ENCODE measurements at places on chromosomes 1 and 21.

- no peak for DNase-seq
Observed at GRCh38 chr1:145985502-145986439, 10.6 kb downstream of the TXNIP start.

DNA sequence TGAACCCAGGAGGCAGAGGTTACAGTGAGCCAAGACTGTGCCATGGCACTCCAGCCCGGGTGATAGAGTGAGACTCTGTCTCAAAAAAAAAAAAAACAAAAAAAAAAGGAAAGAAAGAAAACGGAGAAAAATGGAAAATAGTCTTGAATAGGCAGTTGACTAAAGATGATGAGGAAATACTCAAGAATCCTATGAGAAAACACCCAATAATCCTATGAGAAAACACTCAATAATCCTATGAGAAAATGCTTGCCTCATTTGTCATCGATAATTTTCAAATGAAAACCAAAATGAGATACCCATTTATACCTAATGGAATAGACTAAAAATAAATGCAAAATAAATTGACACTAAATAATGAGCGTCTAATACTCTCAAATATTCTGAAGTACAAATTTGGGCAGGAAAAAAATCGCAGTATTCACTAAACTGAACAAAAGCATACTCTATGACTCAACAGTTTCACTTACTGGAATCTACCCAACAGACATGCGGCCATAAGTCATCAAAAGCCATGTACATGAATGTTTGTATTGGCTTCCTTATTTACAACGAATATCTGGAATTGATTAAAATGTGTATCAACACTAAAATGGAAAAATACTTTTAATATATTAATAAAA lies 733.9 kb upstream of the CHRM3 start:
- no peak for DNase-seq

DNA sequence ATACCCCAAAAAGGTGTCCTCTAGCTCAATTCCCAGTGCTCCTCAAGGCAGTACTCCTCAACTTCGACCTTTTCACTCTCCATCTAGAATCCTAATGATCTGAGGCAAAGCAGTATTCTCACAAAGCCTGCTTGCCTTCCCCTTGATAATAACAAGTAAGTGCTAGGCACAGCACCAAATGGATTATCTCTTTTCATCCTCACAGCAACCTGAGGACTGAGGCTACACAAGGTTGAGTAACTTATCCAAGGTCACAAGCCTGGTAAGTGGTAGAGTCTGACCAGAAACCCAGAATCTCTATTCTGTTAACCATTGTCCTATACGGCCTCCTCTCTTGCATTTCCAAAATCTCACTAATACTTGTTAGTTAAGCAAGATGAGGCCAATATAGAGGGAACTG lies 5.1 kb downstream of the SYDE2 start:
- no peak for DNase-seq

- no peak for DNase-seq
Observed at GRCh38 chr1:181087400-181087901, 1.0 kb upstream of the IER5 start.

DNA sequence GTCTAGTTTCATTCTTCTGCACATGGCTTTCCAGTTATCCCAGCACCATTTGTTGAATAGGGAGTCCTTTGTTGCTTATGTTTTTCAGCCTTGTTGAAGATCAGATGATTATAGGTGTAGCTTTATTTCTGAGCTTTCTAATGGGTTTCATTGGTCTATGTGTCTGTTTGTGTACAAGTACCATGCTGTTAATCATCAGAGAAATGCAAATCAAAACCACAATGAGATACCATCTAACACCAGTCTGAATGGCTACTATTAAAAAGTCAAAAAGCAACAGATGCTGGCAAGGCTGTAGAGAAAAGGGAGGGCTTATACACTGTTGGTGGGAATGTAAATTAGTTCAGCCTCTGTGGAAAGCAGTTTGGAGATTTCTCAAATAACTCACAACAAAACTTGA lies 321.5 kb upstream of the PTBP2 start:
- DNase-seq = no peak

- DNase-seq = no peak
Observed at GRCh38 chr1:168331569-168331968, 50.9 kb downstream of the TBX19 start.

DNA sequence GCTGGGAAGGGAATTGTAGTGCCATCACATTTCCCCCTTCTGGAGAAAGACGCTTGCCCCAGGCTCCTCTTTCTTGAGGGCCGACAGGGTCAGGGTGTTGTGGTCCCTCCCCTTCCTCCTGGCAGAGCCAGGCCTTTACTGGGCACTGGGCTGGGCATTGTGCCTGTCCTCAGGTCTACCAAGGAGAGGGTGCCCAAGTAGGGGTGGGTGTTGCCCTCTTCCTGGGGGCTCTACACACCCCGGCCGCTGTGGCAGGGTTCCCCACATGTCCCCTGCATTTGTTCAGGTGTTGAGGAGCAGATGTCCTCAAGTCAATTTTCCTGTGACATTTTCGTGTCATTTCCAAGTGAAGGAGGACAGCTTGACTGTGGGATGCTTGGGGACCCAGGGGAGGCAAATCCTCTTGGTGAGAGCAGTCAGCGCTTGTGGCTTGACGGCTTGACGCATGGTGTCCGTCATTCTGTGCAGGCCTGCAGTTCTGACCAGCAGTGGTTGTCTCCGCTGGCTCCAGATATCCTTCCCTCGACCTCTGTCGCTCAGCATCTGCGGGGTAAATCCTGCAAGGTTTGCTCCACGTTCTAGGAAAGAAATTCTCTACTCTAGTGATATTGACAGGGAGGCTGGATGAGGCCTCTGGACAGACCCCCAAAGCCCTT lies 181.9 kb upstream of the VAMP3 start:
- no peak for DNase-seq

- no peak for DNase-seq
Observed at GRCh38 chr1:42423681-42424080, 32.1 kb downstream of the ZMYND12 start.

DNA sequence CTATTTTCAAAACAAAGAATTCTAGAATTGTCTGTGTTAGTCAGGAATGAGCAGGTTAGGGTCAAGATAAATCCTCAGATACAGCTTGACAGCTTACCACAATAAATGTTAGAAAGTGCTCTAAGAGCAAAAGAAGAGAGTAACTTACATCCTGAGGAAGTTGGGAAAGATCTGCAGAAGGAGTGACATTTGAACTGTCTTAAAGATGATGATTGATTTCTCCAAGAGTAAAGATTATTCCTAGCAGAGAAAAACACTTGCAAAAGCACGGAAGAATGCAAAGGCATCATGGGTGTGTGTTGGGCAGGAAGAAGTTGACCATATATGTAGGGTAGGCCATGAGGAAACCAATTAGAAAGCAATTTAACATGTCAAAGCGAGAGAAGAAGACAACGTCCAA lies 175.4 kb downstream of the LRRC7 start:
- no peak for DNase-seq

DNA sequence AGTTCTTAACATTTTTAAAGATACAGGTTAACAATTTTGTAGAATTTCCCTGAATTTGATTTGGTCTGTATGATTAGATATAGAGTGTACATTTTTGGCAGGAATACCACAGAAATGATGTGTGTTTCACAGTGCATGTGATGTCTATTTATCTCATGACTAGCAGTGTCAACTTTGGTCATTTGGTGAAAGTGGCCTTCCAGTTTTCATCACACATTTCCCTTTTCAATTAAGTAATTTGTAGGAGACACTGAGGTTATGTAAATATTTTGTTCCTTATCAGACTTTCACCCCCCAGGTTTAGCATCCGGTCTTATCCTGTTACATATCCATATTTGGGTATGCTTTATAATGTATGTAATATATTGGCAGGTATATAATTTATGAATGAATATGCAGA lies 41.8 kb downstream of the MAP3K7CL start:
- DNase-seq = no peak

Measured in activated naive CD4-positive, alpha-beta T cell (primary cell).